Aorta (tissue), 5 donors: ENCODE measurements at places on chromosomes 2 and 18. TPM values are rescaled to one million over a fixed set of nuclear protein-coding genes. Genes with fewer than 3 reads are reported as not detected.

Gene HNRNPLL
- total RNA-seq = 60.8 TPM

Gene ADRA2B
- total RNA-seq = 0.81 TPM

Gene RGPD4
- total RNA-seq = 0.39 TPM

Gene RGPD3
- 0.18 TPM for total RNA-seq

Gene TUBB6
- total RNA-seq = 257 TPM

Gene C2orf72
- 0.15 TPM for total RNA-seq

Gene SLC5A7
- total RNA-seq = 0.19 TPM

Gene KRTCAP3
- 1.8 TPM for total RNA-seq

Gene LYPD1
- total RNA-seq = 1.2 TPM

Gene VIL1
- 0.65 TPM for total RNA-seq

Gene CNDP1
- total RNA-seq = 0.49 TPM

Gene ADGRF3
- total RNA-seq = 0.13 TPM

Gene DCC
- total RNA-seq = 0.78 TPM

Gene B3GNT7
- total RNA-seq = 4.0 TPM

Gene TEX44
- not detected for total RNA-seq

Gene FEV
- not detected for total RNA-seq

Gene MC5R
- not detected for total RNA-seq

Gene LAMA1
- 0.78 TPM for total RNA-seq

Gene SERPINB4
- not detected for total RNA-seq

GRCh38 chr2:240294514-240294913, 140.9 kb upstream of the GPC1 start:
- no peak for DNase-seq

GRCh38 chr2:75155115-75155514, 44.2 kb downstream of the TACR1 start:
- DNase-seq = no peak

DNA sequence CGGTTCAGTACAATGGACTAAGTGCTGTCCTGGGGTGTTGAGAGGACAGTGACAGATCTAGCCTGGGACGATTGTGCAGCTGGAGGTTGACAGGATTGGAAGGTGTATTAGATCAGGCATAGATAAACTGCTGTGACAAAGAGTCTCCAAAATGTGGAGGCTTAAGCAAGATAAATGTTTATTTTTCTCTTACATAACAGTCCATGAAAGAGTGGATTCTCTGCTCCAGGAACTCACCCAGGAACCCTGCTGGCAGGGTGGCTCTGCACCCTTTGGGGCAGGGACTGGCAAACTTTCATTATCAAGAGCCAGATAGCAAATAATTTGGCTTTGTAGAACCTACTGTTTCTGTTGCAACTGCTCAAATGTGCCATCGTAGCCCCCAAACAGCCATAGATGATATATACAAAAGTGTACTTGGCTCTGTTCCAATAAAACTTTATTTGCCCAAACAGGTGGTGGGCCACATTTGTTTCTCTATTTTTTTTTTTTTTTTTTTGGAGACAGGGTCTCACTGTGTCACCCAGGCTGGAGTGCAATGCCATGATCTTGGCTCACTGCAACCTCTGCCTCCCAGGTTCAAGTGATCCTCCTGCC, 9.7 kb downstream of the HRH4 start:
- no peak for DNase-seq

DNA sequence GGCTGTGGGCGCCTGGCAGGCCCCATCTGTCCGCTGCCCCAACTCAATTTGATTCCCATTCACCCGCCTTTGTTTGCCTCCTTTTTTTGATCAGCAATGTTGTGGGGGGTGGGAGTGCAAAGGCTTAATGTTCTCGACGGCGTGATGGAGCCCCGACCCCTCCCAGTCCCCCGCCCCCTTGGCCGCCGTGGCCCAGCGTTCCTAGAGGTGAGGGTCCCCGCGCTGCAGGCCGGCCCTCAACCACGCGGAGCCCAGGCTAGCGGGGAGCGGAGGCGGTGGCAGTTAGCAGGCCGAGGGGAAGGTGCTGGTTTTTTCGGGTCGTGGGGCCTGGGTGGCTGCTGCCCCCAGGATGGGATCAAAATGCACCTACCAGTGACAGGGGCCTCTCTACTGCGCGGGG, 274.7 kb upstream of the SKOR2 start:
- no peak for DNase-seq

DNA sequence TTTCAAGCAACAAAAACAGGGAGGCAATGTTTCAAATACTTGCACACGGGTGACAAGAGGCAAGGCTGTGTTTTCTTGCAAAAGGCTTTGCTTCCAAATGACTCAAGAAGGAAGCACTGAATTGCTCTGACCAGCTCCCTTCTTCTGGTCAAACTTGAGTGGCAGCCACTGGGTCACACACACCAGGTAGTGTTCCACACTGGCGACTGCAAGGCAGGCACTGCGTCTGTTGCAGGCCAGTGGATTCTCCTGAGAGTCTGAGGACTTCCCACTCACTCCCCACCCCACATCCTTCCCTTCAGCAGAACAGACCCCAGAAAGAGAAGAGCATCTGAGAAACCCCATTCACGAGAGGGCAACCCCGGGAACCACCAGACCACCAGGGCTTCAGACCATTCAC, 19.8 kb downstream of the PARD6G start:
- no peak for DNase-seq

- no peak for DNase-seq
Observed at GRCh38 chr18:62080172-62080900, 106.5 kb downstream of the PIGN start.

DNA sequence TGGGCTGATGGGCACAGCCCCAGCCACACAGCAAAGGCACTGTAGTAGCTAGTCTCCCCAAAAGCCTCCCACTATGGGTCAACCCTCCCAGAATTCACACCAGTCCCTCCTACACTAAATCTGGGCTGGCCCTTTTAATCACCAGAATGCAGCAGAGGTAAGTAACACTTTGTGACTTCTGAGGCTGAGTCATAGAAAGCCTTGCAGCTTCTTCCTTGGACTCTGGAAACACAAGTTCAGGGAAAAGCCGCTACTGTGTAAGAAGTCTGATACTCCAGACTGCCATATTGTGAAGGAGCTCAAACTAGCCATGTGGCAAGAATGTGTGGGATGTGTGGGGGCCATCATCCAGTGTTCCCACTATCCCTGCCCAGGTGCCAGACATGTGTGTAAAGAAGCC, 19.0 kb upstream of the SIX2 start:
- DNase-seq = no peak

DNA sequence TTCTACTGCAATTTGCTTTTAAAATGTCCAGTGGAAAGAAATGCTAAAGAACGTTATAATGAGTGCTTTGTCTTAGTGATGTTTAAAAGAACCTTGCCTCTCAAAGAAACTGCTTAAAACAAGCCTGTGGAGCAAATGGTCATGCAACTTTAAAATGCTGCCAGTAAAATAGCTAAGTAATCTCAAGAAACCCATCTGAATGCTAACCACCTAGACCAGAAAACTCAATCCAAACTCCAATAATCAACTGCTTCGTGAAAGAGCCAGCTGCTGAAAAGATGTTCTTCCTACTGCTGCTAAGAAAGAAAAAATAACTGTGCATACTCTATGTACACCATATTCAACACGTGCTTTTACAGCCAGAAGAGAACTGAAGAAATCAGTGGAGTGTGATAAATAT, 145.6 kb downstream of the PDE1A start:
- DNase-seq = no peak

DNA sequence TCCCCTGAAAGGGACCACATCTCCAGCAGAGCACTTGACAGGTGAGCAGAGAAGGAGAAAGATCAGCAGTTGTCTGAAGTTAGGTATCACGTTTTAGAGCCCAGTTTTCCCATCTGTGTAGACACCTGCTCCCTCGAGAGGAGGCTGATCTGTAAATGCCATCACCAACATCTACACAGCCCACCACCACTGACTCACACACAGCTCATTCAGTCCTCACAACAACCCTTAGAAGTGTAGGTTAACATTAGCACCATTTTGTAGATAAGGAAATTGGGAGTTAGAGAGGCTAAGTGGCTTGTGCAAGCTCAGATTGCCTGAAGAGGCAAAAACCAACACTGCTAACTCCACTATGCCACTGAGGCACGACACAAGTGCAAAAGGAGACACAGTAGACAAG, 37.2 kb upstream of the STAT1 start:
- no peak for DNase-seq

GRCh38 chr2:176136374-176137251, 7.1 kb downstream of the HOXD8 start:
- DNase-seq = no peak

GRCh38 chr2:55733335-55733734, 39.7 kb upstream of the PNPT1 start:
- DNase-seq = no peak

DNA sequence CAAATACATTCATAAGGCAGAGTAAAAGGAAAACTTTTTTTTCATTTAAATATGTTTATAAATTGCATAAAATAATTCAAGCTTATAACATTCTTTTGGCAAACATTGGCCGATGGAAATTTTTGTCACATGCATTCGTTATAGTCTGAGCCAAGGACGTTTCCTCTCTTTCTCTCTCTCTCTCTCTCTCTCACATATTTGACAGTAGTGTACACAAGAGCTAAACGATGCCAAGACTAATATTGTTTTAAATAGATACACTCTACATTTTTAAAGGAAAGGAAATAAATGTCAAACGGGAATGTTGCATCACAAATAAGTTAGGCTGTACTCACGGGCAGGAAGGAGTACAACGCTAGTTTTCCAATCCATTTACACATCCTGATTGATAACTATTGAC, 251.1 kb upstream of the SMIM21 start:
- DNase-seq = no peak

DNA sequence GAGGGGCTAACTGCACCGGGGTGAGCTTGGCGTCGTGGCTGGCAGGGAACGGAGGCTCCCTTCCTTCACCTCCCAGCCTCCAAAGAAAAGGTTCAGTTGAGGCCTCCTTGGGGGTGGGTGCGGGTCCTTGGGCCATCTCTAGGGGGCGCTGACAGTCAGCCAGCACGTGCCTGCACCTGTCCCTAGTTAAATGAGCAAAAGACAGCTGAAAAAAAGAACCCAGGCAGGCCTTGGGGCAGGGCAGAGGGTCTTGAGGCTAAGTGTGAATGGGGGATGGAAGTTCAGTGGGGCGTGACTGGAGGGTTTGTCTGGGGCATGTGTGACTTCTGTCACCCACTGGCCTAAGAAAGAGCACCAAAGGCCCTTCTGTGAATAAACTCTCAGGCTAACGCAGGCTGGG, 56.4 kb downstream of the ZFP36L2 start:
- DNase-seq = no peak

DNA sequence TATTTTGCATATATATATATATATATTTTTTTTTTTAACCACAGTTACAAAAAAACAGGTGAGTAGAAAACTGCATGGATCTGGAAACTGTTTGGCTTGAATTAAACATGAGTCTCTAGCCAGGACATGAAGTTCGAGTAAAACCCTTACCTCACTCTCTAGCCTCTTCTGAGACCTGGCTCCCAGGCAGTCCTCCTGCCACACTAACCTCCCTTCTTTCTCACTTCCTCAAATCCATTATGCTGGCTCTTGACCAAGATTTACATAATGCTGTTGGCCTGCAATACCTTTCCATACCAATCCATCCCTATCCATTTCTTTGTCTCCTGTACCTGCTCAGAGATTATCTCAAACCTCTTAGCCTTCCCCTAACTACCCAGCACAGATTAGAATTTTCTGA, 34.0 kb downstream of the PIGN start:
- no peak for DNase-seq

- no peak for DNase-seq
Observed at GRCh38 chr2:9217838-9218770, 11.5 kb downstream of the ASAP2 start.

GRCh38 chr2:158104903-158105302, 3.2 kb downstream of the UPP2 start:
- DNase-seq = no peak

DNA sequence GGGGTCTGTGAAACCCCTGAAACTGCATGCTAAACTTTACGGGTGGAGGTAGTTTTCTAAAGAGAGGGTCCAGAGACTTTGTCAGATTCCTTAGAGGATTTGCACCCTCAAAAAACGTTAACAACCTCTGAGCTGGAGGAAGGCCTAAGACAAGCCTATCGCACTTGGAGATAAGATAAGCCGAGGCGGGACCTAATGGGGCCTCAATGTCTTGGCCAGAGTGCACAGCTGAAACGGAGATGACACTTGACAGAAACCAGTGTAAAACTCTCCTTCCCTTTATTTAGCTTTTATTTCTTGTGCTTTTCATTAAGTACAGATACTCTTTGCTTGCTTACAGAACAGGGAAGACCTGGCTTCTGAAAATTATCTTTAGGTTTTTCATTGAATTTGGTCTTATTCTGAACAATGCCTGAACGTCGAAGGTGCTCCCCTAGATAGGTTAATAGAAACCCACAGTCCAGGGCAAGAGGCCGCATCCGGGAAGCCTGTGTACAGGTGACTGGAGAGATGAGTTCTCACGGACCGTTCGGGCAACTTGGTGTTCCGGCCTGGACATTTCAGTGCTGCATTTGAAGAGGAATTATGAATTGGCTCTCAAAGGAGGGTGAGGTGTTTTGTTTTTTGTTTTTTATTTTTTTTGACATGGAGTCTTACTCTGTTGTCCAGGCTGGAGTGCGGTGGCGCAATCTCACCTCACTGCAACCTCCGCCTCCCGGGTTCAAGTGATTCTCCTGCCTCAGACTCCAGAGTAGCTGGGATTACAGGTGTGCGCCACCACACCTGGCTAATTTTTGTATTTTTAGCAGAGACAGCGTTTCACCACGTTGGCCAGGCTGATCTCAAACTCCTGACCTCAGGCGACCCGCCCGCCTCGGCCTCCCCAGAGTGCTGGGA, 49.7 kb downstream of the SH3BP4 start:
- DNase-seq = no peak

GRCh38 chr2:32591669-32592463, 36.0 kb upstream of the TTC27 start:
- DNase-seq = no peak

- DNase-seq = no peak
Observed at GRCh38 chr2:11505652-11506610, 27.9 kb upstream of the GREB1 start.

- peak; percentile 80 for DNase-seq
Observed at GRCh38 chr18:31942291-31942998, 483 bp downstream of the TRAPPC8 start.

DNA sequence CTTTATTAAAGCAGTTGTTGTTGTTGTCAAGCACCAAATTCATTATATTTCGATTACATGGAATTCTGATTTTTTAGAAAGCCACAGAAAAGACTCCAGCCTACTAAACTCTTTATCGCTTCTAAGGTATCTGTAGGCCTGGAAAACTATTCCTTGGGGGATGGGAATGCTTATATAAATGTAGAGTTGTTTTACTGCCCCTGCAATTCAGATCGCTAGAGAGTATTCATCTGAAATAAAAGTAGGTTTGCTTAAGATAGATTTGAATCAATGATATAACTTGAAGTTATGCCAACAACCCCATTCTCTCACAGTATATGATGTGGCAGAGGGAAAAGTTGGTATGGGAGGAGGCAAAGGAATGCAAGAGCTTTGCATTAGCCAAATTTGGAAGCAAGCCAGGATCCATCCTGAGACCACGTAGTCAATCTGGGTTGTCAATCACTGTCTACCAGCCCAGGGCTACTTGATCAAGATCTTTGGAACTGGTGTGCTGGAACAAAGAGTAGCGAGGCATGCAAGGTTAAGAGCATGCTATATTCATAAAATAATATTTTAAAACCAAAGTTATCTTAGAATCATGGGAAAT, 95.9 kb downstream of the LYPD6B start:
- DNase-seq = no peak

GRCh38 chr2:46485002-46485401, 5.6 kb downstream of the TMEM247 start:
- DNase-seq = no peak

- DNase-seq = peak; percentile 90
Observed at GRCh38 chr18:51110073-51110797, 80.2 kb downstream of the SMAD4 start.
